ENCODE measurements at places on chromosomes 4 and X.

- no peak for DNase-seq
These were observed 85.3 kb upstream of the POU3F4 start for GRCh38 chrX:83422836-83423235.

- no peak for DNase-seq
These were observed 207.1 kb upstream of the NHS start for GRCh38 chrX:17167915-17168314.

- DNase-seq, result no peak
These were observed 69.0 kb downstream of the STAG2 start for GRCh38 chrX:124030520-124030919.

- no peak for DNase-seq
These were observed 17.7 kb downstream of the SLC10A6 start for GRCh38 chr4:86831262-86832130.

DNA sequence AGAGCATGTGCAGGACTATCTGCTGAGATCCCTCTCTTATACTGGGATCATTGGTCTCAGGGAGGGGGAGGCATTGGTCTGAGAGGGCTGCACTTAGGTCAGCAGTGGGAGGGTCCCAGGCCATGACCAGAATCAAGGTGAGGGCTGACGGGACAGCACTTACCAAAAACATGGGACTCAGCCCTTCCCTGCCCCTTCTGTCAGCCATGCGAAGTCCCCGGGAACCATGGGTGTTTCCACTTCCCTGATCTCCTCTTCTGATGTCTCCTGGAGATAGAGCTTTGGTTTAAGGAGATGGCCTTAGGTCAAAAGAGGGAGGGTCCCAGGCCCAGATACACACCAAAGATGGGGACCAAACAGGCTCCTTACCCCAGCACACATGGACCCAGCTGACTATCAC, 12.9 kb upstream of the HSFX1 start:
- DNase-seq, result no peak

- peak; percentile 90 for DNase-seq
These were observed 20.5 kb downstream of the SEPTIN6 start for GRCh38 chrX:119672426-119672825.

DNA sequence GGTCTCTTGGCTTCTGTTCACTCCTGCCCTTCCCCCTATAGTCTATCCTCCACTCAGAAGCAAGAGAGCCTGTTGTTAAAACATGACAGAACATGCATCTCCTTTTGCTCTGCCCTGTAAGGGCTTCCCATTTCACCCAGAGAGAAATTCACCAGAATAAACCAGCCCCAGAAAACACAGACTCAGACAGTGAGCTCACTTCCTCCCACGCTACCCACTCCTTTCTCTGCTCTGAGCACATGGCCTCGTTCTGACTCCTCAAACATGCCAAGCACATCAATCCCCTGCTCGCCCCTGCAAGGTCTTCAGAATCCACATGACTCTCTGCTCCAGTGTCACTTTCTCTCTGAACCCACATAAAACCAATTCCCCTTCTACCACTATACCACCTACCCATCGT, 50.4 kb downstream of the MID1 start:
- no peak for DNase-seq

DNA sequence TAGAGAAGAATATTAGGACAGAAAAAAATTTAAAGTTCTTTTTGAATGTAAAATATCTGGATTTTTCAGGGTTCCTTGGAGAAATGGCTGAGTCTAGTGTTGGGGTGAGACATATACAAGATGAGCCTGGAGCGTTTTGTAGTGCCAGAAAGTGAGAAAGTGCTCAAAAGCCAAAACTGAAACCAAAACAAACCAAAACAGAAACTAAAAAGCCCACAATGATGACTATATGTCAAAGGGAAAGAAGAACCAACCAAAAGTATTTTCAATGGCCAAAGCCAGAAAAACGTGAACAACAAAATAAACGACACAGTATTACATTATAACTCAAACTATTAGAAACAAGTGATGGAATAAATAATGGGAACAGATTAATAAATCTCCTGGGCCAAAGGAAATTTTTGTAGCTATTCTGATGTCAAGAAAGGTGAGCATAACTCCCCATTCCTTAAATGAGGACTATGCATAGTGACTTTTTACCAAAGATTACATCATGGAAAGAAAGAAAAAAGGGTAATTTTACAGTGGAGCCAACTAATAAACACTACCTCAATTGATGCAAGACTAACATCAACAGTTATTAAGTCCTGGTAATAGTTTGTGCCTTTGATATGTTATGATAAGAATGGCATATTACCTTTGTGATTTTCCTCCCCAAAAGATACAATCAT, 1137.6 kb downstream of the C4orf33 start:
- DNase-seq, result no peak

DNA sequence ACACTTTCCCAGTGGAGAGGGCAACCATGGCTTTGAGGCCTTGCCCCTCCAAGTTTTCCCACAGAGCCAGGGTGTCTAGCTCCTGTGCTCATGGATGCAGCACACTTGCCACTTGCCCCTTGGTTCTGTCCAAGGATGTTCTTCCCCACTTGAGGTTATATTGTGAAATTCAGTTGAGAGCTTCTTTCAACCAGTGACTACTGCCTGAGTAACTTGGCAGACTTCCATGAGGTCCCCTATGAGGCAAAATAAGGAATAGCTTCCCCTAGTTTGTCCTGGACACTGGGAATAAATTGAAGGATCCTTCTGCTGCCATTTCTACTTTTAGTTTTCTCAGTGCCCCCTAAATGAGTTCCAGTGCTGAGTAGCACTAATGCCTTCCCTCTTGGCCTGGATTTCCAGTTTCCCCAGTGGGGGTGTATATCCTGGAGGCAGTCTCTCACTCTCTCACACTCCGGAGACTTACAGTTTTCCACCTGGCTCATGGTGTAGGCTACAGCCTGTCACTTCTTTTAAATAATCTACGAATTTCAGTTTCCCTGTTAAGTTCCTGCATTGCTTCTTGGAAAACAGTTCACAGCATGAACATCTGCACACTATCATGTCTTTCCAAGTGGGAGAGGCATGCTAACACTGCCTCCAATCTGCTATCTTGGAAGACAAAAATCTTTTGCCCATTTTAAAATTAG, 36.4 kb upstream of the ADH4 start:
- DNase-seq, result no peak

DNA sequence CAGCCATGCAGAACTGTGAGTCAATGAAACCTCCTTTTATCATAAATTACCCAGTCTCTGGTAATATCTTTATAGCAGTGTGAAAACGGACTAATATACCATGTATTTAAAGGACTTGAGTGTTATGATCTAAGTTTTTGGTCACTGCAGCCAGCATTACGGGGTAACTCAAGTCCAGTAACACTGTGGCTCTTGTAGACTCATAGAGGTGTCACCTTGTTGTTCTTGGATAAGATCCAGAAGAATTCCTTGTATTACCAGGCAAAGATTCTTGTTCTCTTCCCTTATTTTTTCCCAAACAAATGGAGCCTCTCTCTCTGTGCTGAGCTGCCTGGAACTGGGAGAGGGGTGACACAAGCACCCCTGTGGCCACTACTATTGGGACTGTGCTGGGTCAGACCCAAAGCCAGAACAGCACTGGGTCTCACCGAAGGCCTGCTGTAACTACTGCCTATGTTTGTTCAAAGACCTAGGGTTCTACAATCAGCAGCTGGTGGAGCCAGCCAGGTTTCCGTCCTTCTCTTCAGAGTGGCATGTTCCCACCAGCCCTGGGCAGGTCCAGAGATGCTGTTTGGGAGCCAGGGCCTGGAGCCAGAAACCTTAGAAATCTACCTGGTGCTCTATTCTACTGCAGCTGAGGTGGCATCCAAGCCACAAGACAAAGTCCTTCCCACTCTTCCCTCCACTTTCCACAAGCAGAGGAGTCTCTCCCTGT, 43.7 kb upstream of the MED14 start:
- no peak for DNase-seq

- peak; percentile 87 for DNase-seq
These were observed 60.1 kb downstream of the CCSER1 start for GRCh38 chr4:90187148-90187884.

GRCh38 chrX:134909261-134909660, 81.5 kb upstream of the SMIM10 start:
- no peak for DNase-seq

- DNase-seq, result no peak
These were observed 114.5 kb downstream of the ANXA5 start for GRCh38 chr4:121582296-121582695.
